Activated CD4-positive, CD25-positive, alpha-beta regulatory T cell treated with anti-CD3 and anti-CD28 coated beads, Interleukin-2, amount 50 U/mL, for 16 hours (primary cell): ENCODE measurements at places on chromosomes 7 and 10.

GRCh38 chr10:12465385-12466136 lies 116.2 kb downstream of the CAMK1D start:
- DNase-seq = no peak

- DNase-seq = no peak
Measured at GRCh38 chr10:99872367-99873162, 90.1 kb downstream of the ABCC2 start.

DNA sequence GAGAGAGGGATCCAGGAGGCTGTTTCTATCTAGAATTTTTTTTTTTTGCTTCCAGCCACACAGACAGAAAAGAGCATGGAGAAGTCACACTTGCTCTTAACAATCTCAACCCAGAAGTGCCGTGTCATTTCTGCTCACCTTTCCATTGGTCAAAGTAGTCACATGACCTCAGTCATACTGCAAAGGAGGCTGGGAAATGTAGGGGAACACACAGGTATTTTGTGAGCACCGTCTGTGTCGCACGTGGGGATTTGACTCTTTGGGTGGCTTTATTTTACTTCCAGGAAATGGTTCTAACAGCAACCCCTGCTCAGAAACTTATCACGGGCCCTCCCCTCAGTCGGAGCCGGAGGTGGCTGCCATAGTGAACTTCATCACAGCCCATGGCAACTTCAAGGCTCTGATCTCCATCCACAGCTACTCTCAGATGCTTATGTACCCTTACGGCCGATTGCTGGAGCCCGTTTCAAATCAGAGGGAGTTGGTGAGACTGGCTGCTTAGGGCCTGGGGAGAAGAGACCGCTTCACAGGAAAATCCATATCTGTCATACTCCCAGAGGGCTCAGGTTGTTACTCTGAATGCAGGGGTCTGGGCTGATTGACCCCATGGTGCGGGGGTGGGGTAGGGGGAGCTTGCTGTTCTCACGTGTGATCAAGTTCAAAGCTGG lies 13.1 kb upstream of the CPA1 start:
- peak; percentile 15 for DNase-seq

DNA sequence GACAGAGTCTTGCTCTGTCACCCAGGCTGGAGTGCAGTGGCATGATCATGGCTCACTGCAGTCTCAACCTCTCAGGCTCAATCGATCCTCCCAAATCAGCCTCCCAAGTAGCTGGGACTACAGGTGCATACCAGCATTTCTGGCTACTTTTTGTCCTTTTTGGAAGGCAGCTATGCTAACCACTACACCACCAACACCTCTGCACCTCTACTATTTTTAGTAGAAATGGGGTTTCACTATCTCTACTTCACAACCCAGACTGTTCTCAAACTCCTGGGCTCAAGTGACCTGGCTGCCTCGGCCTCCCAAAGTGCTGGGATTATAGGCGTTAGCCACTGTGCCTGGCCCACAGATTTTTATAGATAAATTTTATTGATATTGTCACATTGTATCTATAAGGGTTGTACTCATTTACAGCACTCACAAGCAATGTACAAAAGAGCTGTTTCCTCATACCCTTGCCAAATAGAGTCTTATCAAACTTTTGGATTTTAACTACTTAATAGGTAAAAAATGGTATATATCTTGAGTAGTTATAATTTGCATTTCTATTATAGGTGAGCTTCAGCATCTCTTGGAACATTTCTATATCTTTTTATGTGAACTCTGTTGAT lies 23.7 kb downstream of the PRR15 start:
- DNase-seq = no peak

DNA sequence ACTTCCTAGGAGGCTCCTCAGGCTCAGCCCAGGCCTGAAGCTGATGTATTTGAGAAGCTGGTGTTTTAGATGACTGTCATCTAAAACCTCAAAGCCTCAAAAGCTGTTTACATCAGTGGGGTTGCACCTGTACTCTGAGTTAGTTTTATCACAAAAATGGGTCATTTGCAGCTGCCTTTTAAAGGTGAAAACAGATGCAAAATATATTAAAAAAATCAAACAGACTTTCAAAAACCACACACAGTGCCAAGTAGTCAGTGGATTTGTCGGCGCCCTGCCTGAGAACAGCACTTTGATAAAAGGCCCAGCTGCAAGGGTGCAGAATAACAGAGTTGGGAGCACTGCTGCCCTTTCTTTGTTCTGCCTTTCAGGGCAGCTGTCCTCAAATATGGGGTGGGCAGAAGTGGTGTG lies 103.0 kb downstream of the VOPP1 start:
- no peak for DNase-seq

DNA sequence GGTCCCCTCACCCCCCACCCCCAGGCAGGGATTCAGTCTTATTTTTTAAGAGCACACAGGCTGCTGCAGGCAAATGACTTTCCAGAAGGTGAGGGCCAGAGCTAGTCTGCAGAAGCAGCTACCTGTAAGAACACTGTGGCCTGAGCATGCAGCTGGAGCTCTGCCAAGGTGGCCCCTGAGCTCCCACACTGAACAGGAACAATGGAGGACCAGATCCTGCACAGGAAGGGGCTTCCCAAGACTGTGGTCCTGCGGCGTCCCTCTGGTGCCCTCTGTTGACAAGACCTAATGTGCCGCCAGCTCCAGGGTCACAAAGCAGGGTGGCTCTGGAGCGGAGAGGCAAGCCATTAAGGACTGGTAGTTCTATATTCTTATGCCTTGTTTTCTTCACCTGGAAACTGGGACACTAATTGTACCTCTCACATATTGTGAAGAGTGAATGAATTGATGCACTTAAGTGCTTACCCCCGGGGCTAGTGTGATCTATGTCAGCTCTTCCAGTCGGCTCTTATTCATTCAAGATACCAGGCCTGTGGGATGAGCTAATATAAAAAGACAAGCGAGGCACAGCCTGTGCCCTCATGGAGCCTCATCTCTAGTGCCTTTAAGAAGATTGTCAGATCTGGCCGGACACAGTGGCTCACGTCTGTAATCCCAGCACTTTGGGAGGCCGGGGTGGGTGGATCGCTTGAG lies 8.0 kb upstream of the BEND7 start:
- DNase-seq = no peak

GRCh38 chr10:79438021-79438698 lies 7.3 kb downstream of the ZCCHC24 start:
- DNase-seq = no peak

DNA sequence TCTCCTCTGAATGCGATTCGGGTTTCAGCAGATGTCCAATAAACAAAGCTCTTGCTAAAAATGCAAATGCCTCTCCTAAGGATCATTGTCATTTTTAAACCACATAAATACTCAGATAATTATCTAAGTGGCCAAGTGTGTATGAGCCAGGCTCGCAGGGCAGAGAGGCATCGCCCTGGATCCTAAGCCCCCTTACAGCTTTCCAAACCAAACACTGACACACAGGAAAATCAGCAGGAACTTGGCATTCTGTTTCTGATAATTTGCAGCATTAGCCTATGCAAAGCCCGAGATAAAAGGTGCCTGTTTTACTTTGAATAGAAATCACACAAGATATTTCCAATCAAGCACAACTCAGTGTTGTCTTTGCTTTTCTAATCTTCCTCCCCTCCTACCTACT lies 134.4 kb downstream of the ABCA13 start:
- no peak for DNase-seq

GRCh38 chr10:73206385-73206784 lies 38.5 kb downstream of the FAM149B1 start:
- DNase-seq = no peak

DNA sequence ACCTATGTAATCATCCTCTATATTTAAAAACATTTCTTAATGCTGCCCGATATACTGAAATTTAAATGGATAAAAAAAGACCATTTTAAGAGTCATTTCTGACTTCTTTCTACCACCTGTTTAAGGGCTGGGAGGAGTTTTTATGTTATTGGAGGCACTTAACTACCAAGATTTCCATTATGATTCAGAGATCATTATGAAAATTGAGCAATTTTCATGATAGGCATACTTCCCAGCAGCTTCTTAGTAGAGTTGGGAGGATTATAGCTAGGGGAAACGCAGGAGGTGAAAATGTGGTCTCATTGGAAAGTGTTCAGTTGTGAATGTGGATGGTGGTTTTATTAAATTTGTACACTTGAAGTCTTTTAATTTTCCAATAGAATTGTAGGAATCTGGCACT lies 28.4 kb upstream of the FAM204A start:
- DNase-seq = no peak

DNA sequence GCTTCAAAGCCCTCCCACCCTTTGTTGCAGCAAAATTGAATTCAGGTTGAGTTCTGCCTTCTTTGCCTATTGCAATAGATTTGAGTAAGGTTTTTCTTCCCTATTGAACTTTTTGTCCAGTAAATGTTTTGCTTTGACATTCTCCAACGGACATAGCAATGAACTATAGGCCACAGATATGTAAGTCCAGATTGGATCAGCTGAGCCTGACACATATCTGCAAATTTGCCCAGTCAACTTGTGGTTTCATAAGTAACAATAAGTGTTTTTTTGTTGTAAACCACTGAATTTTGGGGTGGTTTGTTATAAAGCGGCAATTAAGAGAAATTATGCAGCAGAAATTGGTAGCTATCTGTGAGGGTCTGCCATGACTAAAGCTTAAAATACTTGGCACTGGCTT lies 332.1 kb upstream of the SORCS1 start:
- no peak for DNase-seq

DNA sequence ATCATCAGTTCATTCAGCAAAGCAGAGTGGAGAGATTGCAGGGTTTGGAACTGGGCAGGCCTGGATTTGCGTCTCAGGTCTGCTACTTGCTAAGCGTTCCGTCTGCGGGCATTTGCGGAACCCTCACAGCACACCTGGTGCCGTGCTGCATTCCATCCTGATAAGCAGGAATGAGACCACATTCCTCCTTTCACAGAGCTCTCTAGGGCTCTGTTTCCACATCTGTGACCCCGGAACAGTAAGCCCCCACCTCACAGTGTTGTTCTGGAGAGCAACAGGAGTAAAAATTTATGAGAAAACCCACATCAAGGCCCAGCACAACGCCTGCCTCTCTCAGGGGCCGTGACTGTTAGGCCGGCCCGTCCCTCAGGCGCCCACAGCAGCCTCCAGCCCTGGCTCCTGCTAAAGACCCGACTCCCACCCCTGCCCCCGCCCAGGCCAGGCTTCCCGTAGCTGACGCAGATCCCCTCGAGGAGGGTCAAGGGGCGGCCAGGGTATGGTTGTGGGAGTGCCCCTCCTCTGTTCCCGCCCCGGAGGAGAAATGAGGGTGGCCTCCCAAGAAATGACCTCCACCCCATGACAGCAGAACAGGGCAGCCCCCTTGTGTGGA lies 128.9 kb downstream of the RGS10 start:
- DNase-seq = no peak

DNA sequence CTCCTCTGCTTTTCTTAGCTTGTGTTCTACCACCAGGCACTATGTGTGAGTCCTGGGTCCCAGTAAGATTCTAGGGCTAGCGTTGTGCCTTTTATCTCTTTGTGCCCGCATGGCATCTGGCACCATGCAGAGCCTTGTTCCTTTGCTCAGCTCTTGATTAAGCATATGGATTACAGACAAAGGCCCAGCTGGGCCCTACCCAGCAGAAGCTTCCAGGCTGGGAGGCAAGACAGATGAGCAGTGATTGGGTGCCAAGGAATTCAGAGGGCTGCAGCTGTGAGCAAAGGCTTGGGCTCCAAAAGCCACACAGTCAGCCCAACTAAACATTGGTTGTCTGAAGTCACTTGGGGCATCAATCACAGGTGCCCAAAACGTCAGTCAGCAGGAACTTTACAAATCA lies 2.0 kb downstream of the ACSM6 start:
- no peak for DNase-seq

DNA sequence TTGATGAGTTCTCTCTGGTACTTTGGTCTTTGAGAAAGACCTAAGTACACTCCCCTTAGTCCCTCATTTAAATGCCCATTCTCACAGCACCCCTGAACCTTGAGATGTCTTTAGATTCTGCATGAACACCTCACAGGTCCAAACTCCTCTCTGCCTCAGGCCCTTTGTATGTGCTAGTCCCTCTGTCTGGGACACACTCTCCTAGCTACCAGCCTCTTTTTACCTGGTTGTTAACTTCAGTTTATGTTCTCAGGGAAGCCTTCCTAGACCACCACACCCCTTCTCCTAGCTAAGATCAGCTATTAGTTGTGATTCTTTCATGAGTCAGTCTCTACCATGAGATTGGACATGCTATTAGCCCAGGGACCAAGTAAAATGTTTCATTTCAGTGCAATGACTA lies 86.4 kb downstream of the PLCE1 start:
- no peak for DNase-seq

DNA sequence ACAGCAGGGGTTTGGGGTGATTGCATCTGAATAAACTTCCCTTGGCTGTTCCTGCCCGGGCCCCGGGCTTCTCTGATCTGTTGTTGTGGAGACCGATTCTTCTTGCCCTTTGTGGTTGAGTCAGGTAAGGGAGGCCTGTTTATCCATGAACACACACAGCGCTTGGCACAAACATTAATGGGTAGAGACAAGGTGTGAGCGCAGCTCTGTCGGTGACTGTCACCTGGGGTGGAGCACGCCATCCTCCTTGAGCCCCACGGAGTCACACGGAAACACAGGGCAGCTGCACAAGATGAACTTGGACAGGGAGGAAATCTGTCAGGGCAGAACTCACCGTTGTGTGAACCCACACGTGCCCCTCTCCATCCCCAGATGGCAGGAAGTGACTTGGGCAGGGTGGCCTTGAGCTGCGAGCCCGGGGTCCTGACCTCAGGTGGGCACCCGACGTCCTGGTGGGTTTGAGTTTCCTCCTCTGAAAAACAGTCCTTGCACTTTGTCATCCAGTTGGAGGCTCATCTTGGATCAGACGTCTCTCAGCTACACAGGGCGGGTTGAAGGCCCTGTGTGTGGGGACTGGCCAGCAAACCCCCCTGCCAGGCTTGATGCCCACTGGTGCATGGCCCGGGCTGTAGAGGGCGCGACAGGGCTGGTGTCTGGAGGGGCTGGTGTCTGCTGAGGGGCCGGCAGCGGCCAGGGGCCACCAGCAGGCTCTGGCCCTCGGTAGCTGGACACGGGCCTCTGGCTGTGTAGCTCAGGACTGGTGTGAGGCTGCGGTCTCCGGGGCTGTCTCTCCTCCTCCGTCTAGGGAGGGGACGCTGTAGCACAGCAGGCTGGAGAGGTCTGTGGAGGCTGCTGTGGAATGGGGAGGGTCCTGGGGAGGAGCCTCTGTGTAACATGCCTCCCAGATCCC lies 24.2 kb upstream of the SHH start:
- no peak for DNase-seq

DNA sequence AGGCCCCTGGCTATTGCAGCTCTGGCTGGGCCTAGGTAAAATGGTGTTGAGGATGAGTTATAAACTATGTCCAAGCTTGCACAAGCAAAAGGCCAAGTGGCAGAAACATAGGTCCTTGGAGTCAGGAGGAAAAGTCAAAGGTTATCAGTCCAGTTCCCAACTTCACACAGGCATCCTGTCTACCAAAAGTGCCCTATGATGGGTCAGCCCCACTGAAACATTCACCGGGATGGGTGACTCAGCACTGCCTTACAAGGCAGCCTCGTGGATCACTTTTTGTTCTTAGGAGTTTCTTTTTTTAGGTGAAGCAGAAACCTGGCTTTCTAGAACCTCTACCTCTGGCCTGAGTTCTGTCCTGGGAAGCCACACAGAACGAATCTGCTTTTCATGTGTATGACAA lies 158.8 kb upstream of the LYZL2 start:
- no peak for DNase-seq
